ENCODE measurements at places on chromosomes 6 and 20. TPM values are rescaled to one million over a fixed set of nuclear protein-coding genes. Genes with fewer than 3 reads are reported as not detected.

Gene GRM4
- not detected for total RNA-seq

Gene PLEKHG1
- 6.5 TPM for total RNA-seq

Gene EYA4
- total RNA-seq = 0.65 TPM

Gene RSPH9
- 0.97 TPM for total RNA-seq

Gene BTN1A1
- total RNA-seq = not detected

Gene GRM1
- not detected for total RNA-seq

Gene EDN1
- 111 TPM for total RNA-seq

Gene LY6G6D
- not detected for total RNA-seq

Gene TMEM170B
- total RNA-seq = 0.49 TPM
